ENCODE measurements at places on chromosomes 2 and 18. TPM values are rescaled to one million over a fixed set of nuclear protein-coding genes. Genes with fewer than 3 reads are reported as not detected.

DNA sequence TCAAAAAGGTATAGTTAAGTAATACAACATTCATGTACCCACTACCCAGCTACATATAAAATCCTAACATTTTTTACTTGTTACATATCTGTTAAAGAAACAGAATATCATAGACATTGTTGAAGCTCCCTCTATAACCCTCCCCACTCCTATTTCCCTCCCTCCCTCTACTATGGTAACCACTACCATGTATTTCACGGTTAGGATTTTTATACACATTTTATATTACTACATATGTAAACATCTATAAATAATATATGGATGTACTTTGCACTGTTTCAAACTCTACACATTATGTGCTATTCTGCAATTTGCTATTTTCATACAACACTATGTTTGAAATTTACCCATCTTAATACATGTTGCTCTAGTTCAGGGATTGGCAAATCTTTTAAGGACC is 36.3 kb downstream of the THOC1 start:
- DNase-seq = no peak

DNA sequence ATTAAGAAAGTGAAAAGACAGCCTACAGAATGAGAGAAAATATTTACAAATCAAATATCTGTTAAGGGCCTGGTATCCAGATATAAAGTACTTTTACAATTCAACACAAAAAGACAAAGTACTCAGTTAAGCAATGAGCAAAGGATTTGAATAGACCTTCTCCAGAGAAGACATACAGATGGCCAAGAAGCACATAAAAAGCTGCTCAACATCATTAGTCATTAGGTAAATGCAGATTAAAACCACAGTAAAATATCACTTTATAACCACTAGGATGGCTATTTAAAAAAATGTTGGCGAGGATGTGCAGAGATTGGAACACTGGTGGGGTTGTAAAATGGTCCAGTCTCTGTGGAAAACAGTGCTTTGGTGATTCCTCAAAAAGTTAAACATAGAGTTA is 38.9 kb downstream of the RAB31 start:
- no peak for DNase-seq

Gene OTOS
- not detected for polyA plus RNA-seq

Gene CAPN13
- polyA plus RNA-seq = 1.8 TPM

Measured in urinary bladder (tissue), 4 donors.